ENCODE measurements at places on chromosomes 12 and 14.

GRCh38 chr14:88872976-88873375, 48.5 kb downstream of the TTC8 start:
- DNase-seq, result no peak

- peak; percentile 18 for DNase-seq
Measured at GRCh38 chr12:105523164-105524057, 192.9 kb downstream of the C12orf75 start.

GRCh38 chr14:72892879-72893635, 844 bp downstream of the DPF3 start:
- no peak for DNase-seq

DNA sequence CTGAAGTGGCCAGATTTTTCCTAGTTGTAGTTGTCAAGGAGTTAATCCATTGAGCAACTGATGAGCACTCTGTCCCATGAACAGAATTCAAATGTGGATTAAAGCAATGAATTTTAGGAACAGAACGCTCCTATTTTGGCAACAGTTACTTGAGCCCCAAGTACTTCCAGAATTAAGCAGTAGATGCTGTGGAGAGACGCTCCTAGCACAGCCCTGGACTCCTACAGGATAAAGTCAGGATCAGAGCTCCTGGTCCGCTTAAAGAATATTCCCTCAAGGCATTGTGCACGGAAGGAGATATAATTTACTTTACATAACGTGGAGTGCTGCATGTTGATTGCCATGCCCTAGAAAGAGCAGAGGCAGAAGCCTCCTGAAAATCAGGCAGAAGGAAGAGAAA, 53.4 kb downstream of the FLRT2 start:
- DNase-seq, result no peak

DNA sequence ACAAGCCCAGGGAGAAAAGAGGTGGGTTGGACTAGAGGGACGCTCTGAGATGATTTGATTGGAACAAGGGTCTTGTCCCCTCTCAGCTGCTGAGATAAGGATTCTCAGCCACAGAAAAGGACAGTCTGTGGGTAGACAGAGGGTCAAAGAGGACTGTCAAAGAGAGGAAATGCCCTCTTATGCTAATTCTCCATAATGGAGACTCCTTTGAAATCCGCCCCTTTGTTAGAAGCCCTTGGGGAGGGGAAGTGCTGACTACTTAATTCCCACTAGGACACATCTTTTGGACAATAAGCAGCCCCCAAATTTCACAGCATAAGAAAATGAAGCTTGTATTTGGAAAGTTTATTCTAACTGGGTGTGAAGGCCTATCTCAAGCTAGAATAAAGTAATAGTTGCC, 176.6 kb downstream of the KTN1 start:
- no peak for DNase-seq

DNA sequence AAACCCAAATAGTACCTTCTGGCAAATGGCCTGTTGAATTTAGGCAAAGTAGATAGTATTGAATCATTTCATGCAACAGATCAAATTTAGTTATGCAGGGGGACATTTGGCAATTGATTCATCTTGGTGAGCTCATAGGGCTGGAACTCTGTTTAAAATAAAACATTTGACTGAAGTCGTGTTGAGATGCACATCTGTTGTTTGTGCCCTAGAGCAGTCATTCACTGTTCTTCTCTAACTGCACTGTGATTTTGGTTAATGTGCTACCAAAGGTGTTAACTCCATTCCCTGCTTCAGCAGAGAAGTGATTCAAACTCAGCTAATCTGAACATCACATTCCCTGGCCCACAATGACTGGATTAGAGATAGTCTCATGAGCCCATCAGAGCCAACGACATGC, 44.0 kb upstream of the CSRP2 start:
- no peak for DNase-seq

DNA sequence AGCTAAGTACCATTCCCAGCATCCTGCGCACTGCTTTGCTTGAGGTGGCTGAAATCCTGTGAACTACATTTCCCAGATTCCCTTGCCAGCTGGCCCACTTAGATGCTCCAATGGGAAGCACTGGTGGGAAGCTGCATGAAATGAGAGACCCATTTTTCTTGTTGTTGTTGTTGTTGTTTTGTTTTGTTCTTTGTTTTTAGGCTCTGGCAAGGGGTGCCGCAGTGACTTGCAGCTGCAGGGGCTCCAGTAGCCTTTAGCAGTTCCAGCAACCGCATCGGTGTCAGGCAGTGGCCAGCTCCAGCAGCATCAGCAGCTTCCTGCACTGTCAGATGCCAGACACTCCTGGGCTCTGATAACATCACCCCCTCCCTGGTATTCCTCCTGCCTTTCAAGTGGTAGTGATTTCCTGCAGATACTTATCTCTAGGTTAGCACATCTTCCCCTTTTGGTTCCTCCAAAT, 8.8 kb upstream of the EGLN3 start:
- no peak for DNase-seq

DNA sequence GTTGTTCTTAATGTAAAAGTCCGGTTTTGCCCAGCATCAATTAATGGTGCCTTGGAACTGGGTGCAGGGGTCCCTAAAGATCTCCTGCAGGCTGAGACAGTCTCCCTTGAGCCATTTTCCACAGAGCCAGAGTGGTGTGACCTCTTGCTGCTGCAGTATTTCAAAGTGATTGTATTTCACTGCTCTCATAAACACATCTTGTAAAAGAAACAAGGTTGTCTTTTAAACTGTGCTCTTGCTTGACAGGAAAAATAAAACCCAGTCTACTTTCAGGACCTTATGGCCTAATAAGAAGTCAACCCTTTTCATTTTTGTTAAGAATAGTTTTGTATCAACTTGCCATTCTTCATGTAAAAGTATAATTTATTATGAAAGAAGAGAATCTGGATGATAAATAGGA, 44.7 kb downstream of the TMEM117 start:
- no peak for DNase-seq
